ENCODE measurements at places on chromosomes 16 and 17. TPM values are rescaled to one million over a fixed set of nuclear protein-coding genes. Genes with fewer than 3 reads are reported as not detected.

NRN1L gene
- total RNA-seq = not detected

GRCh38 chr16:3099732-3100499, 822 bp upstream of the ZSCAN10 start:
- peak; percentile 75 for DNase-seq

RPA1 gene
- 37.4 TPM for total RNA-seq

- no peak for DNase-seq
These were observed 7.3 kb downstream of the WRAP53 start for GRCh38 chr17:7695586-7695985.

DNA sequence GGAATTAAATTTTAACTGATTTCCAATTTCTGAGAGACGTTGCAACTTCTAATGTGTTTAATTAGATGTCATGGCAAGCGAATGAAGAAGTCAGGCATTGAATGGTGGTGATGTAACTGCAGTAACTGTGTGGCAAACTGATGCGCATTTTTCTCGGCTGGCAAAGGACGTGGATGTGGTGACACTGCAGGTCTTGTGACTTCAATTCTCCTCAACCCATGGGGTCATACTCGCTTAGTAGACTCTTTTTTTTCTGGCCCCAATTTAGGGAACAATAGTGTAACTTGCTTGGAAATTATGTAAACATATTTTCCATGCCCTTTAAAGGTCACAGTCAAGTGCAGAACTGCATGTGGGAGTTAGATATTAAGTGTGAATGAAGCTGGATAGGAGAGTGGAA, 1.9 kb upstream of the FAM20A start:
- DNase-seq = no peak

WNT3 gene
- 10.5 TPM for total RNA-seq

GRCh38 chr17:76135810-76136188, 5.2 kb downstream of the FOXJ1 start:
- no peak for DNase-seq

SEZ6 gene
- total RNA-seq = 0.30 TPM

CDRT4 gene
- total RNA-seq = 5.7 TPM

SPAG9 gene
- 164 TPM for total RNA-seq

- DNase-seq = no peak
These were observed 45.2 kb downstream of the MFSD11 start for GRCh38 chr17:76783146-76783545.

- DNase-seq = no peak
These were observed 104.1 kb downstream of the PLCG2 start for GRCh38 chr16:81883235-81883634.

GRCh38 chr17:31116167-31116566, 21.4 kb downstream of the NF1 start:
- DNase-seq = no peak

TNFRSF13B gene
- not detected for total RNA-seq

DNA sequence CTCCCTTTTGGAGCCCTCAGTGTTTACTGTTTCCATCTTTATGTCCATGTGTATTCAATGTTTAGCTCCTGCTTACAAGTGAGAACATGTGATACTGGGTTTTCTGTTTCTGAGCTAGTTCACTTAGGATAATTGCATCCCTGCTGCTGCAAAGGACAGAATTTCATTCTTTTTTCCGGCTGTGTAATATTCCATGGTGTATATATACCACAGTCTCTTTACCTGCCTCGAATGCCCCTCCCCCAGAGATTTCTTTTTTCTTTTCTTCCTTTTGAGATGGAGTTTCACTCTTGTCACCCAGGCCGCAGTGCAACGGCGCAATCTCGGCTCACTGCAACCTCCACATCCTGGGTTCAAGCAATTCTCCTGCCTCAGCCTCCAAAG, 60.9 kb downstream of the RMI2 start:
- DNase-seq = no peak

CCL15 gene
- total RNA-seq = not detected

- DNase-seq = no peak
These were observed 49.3 kb upstream of the CDR2 start for GRCh38 chr16:22423716-22424115.

DNA sequence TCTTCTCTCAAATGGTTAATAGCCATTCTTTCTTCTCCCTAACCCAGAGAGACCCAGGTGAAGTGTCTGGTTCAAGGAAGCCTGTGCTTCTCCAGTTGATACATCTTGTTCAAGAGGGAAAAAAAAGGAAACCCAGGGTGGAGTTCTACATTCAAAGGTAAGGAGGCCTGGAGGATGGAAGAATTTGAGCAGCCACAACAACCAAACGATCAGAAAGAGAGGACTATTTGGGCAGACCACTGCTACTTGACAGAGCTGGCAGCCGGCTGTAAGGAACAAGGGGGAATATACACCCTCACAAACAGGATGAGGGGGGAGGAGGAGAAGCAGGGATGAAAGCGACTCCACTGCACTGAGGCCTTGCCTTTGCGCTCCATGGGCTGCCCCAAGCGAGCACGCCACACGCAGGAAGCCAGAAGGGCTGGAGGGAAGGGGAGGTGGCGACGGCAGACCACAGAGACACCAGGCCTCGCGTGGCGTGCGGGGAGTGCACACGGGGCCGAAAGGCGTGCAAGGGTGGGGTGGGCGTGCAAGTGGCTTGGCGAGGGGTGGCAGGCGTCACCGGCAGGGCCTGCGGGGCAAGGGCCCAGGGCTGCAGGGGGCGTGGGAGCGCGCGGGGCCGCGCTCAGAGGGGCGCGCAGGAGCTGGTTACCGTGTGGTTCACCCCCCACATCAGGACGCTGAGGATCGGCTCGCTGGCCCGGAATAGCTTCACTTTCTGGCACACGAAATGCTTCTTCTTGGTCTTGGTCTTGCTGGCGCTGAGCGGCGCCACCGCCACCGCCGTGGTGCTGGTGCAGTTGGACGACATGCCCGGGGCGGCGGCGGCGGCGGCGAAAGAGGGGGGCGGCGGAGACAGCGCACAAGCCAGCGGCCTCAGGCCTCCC, 499 bp downstream of the PIP4K2B start:
- peak; percentile 69 for DNase-seq

ABCC12 gene
- 0.10 TPM for total RNA-seq

DNA sequence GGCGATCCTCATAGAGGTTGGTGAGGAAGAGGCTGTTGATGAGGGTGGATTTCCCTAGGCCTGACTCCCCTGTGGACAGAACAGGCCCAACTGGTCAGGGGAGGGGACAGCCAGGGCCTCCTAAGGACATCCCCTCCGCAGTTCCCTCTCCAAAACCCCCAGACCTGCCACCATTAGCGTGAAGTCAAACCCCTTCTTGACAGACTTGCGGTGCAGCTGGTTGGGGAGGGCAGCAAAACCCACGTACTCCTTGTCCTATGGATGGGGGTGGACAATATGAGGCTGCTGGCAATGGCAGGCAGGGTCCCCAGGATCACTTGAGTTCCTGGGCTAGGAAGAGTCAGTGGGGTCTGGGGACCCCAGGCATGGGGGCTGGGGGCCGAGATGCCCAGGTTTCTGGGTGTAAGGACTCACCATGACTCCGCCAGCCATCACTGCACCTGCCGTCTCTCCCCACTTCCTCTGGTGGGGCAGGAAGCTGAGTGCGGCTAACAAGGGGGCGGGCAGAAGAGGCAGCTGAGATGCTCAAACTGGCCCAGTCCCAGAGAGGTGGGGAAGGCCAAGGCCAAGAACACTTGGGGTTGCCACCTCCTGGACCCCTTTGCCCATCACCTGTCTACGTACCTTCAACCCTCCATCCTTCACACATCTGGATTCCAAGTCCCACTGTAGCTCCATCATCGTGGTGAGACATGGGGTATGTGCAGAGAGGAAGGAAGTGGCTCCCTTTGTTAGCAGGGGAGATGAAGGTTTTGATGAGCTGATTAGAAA, at the start of gene SEPTIN1:
Gene SEPTIN1 (minus strand): TSS at position 451 of the 771 bp plus-strand sequence. CDS start 19 bp downstream, at position 432.
- no peak for DNase-seq

- DNase-seq = no peak
These were observed 142.2 kb downstream of the RAB11FIP4 start for GRCh38 chr17:31533546-31534155.

GSDMA gene
- total RNA-seq = 21.1 TPM

DNA sequence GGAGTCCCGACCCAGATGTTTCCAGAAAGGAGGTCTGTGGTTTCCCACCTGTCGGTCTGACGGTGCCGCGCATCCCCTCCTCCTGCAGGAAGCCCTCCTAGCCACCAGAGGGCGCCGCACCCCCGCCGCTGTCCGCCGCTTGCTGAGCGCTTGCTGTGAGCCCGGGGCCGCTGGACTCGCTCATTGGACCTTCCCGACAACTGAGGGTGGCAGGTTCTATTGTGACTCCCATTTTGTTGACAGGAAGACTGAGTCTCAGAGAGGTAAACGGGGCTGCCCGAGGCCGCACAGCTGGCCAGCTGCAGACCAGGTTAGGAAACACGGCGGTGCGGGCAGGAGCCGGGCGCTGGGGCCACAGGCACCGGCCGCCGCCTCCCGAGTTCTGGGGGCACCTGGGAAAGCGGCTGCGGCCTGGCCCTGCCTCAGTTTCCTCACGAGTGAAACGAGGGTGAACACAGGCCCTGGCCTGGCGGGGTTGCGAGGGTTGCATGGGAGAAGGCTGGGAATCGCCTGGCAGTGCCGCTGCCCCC, 191.1 kb upstream of the CIBAR2 start:
- DNase-seq = peak; percentile 34

DNA sequence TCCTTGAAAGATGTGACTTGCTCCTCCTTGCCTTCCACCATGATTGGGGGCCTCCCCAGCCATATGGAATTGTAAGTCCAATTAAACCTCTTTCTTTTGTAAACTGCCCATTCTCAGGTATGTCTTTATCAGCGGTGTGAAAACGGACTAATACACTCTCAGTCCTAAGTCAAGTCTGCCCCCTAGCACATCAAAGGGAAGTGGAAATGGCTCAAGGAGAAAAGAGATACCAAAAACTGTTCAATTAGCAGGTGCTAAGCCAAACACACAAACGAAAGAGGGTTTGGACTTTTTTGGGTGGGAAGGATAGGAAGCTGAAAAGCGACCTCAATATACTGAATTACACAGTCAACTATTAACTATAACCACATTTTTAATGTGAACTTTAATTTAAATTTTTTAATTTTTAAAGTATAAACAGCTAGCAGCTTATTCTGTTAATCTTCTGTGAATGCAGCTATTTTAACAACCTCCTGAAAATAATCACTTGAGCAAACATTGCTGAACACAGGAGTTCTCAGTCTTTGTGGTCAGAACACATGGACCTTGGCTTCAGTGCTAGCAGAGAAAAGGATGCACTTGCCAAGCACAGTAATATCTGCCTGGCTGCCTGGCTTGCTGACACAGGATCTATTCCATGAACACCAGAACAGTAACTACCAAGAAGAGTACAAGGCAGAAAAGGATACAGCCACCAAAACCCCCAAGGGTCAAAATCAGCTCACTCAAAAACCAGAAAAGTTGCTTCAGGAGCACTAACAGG, 10.9 kb downstream of the ZNF18 start:
- no peak for DNase-seq

DNA sequence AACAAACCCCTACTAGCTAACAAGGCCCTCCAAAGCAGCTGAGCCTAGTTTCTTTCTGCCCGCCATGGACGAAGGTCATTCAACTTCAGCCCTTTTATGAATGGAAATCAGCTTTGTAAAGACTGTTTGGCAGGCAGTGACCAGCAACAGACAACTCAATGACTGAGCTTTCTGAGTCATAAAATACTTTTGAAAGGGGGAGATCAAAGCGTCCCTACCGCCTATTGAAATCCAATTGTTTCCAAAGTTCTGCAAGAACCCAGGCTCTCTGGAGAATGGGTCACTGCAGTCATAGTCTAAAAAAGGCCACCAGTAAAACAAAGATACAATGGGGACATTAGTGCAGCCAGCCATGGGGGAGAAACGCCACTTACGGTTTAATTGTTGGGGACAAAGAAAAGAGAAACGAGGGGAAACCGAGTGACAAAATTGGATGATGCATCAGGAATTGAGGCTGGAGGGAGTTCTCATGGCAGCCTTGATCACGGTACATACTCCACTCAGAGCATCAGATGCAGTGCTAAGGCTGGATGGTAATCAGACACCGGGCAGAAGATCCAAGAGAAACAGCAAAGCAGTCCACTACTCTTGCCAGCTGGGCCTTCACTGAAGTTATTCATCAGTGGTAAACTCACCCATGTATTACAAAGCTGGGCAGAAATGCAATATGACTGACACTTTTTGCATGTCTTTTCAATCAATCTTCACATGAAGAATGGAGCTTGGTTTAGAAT, 9.8 kb downstream of the ADAMTS18 start:
- no peak for DNase-seq

EME1 gene
- 3.6 TPM for total RNA-seq

DNA sequence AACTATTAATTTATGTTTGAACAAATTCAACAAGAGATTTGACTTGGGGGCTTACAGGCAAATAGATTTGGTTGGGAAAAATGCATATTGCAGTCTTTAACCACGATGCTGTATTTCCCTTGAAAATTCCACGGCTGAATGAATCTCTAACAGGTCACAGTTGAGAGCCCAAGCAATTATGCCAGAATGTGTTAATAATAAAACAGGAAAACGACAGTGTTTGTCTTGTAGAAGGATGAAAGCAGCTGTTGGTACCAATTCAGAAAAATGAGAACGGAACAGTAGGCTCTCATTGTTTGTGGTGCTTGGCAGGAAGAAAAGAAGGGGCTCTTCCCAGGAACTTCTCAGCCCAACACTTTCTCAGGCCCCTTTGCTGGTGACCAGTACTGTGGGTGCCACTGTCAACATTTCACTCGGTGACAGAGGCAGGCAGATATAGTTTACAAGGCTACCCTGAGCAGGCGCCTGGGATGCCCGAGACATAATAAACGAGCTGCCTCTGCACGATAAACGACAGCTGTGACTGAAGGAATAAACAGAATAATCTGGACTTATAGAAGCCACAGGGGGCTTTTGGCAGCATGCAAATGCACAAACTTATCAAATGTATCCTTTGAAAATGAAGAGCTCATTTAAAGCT, 387.1 kb downstream of the HS3ST4 start:
- no peak for DNase-seq

DNA sequence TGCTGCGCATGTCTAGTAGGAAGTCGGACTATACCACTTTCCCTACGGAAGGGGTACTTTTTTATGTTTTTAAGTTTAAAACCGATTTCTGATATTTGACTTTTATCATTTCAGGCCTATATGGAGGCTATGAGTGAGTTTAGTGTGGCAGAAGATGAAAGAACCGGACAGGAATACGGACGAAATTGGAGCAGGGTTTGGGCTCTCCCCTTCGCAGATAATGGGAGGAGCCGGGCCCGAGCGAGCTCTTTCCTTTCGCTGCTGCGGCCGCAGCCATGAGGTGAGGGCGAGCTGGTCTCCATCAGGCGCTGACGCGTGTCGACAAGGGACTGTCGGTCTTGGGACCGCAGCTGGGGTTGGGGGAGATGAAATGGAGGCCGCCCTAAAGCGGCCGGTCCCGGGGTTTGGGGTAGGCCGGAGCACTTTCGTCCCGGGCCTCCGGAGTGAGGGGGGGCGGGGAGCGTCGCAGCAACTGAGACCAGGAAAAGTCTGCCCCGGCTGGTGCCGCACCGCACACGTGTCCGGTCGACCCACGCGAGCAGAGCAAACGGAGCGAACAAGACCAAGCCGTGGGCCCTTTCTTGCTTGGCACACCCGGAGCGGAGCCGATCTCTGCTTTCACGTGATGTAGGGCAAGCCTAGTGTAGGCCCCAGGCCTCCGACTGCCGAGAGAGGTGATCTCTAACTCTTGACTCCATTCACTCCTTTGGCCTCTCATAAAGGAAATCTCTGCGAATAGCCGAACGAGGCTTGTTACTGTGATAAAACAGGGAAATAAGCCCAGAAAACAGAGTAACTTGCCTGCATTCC, at the start of gene RPL19:
Gene RPL19 (plus strand): TSS at position 214 of the 810 bp plus-strand sequence. CDS start 62 bp downstream, at position 276.
- DNase-seq = peak; percentile 95
